Epithelial cell of proximal tubule (primary cell): ENCODE measurements at places on chromosomes 7 and 10. TPM values are rescaled to one million over a fixed set of nuclear protein-coding genes. Genes with fewer than 3 reads are reported as not detected.

DNA sequence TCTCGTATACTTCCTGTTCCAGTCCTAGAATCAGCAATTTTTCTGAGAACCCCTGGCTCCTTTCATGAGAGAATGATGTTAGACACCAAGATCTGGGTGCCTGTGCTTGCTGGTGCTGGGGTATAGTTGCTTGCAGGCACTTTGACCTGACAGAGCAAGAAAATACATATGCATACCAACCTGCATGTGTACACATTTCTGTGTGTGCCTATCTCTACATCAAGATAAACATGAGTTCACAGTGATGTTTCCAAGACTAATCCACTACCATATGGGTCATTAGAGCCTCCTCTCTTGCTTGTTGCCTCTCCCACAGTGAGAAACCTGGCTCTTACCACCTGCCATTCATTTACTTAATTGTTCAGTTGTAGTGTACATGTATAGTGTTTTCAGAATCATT is 229.1 kb upstream of the IGFBP3 start:
- no peak for DNase-seq

- DNase-seq, result no peak
Measured at GRCh38 chr7:30363778-30364563, 79.6 kb downstream of the ZNRF2 start.

DNA sequence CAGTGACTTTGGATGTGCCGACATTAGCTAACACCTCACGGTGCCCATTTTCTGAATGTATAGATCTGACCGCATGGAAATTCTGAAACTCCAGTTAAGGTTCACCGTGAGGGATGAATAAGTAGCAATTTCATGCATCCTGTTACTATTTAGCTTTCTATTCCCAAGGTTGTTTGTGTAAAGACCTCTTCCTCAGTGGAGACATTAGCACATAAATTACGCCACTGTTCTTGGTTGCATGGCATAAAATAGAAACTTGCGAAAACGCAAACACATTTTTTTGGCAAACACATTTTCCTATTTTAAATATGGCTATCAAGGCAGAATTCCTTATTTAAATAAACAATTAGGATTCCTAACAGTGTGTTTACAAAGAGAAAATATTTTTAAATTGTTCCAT is 36.5 kb downstream of the DENND2A start:
- DNase-seq, result no peak

Gene ZPBP
- not detected in 2 replicates for total RNA-seq

DNA sequence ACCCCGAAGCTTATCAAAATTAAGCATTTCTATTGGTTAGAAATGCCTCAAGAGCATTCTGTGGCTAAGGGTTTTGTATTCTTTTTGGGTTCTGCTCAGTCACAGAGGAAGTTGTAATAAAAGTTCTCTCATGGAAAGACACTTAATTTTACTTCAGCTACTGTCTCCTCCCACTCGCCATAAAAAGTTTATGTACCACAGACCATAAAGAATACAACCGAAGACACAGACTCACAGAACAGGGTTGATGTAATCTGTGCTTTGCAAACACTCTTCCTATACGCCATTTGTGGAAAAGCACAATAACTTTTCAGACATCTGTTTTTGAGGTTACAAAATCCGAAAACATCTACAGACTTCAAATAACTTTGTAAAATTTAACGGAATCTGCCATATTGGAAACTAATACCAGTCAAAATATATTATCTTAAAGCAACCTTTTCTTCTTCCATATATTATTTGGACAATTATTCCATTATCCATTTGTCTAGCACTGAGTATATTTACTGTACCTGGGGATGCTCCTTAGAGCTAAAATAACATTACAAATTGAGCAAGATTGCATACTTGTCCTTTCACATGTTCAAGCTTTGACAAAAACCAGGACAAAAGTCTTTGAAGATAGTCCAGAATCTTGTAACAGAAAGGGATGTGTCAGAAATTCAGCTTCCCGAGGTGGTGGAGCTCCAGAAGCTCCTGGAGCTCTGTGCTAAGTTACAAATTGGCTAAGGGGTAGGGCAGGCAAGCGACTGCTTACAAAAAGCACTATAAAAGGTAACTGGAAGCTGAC is 219.0 kb upstream of the MEOX2 start:
- no peak for DNase-seq

Gene PLEKHS1
- total RNA-seq, result not detected in 2 replicates

GRCh38 chr7:127803626-127804025 is 151.6 kb downstream of the SND1 start:
- DNase-seq, result no peak

- DNase-seq, result no peak
Measured at GRCh38 chr10:46263831-46264268, 22.9 kb upstream of the ANTXRL start.

GRCh38 chr10:13759168-13759567 is 172.4 kb downstream of the PRPF18 start:
- DNase-seq, result no peak

GRCh38 chr10:20890491-20891337 is 6.4 kb downstream of the NEBL start:
- no peak for DNase-seq

Gene CEP55
- total RNA-seq, result 73.2 and 115 TPM in 2 replicates

Gene CTBP2
- 57.3 and 106 TPM in 2 replicates for total RNA-seq

GRCh38 chr10:114053946-114054345 is 10.3 kb downstream of the ADRB1 start:
- DNase-seq, result no peak

GRCh38 chr10:90199093-90199492 is 497.7 kb downstream of the KIF20B start:
- DNase-seq, result no peak
